ENCODE measurements at places on chromosomes 1 and 21.
A peak's percentile ranks its signal among the peaks of the same experiment; 100 is the strongest.

GRCh38 chr1:3168678-3169077 is 99.7 kb downstream of the PRDM16 start:
- no peak for DNase-seq

- no peak for DNase-seq
Measured at GRCh38 chr1:170214117-170215032, 68.6 kb downstream of the NTMT2 start.

- no peak for DNase-seq
Measured at GRCh38 chr21:35478161-35479064, 429.3 kb upstream of the RUNX1 start.

DNA sequence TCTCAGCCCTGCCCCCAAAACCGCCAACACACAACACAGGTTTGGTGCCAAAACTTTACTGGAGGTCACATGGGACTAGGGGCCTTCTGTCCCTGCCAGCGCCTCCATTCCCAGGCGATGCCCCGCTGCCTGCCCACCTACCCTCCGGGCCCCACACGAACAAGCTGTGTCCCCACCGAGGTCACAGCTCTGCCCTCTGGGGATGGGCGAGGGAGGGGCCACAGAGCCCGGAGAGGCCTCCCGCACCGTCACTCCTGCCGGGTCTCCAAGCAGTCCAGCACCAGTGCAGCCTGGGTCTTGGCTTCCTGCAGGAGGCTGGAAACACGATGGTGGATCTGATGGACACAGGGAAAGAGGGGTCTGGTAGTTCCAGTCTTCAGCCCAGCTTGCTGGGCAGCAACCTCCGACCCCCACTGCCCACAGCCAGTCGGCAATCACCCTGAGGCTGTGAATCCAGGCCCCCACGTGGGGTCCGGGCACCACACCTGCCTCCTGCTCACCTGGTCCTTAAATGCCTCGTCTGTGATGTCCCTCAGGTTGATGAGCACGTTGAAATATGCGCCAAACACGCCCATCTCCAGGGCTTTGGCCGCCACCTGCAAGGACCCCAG is 18.5 kb downstream of the FTCD start:
- no peak for DNase-seq

GRCh38 chr1:29709704-29710280 is 473.5 kb downstream of the PTPRU start:
- no peak for DNase-seq

GRCh38 chr1:41241354-41241748 is 755 bp downstream of the SCMH1 start:
- peak; percentile 77 for DNase-seq

DNA sequence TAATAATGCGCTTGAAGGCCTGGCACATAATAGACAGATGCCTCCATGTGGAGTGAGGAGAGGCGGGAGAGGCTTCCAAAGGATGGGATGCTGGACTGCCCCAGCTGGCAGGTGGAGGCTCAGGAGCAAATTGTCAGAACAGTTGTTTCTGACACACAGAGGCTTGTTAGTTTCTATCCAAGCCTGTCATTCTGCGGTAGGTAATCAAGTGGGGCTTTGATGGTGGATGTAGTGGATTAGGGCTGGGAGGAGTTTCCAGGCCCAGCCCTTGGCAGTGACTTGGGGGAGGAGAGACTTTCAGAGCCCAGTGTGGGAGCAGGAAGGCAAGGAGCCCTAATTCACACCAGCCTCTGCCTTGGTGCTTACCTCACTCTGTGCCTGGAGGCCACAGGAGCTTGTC is 44.1 kb downstream of the FOXD2 start:
- no peak for DNase-seq

GRCh38 chr1:54804471-54805132 is 3.5 kb upstream of the TTC22 start:
- DNase-seq, result no peak

GRCh38 chr1:87318056-87318650 is 10.5 kb upstream of the LMO4 start:
- no peak for DNase-seq

DNA sequence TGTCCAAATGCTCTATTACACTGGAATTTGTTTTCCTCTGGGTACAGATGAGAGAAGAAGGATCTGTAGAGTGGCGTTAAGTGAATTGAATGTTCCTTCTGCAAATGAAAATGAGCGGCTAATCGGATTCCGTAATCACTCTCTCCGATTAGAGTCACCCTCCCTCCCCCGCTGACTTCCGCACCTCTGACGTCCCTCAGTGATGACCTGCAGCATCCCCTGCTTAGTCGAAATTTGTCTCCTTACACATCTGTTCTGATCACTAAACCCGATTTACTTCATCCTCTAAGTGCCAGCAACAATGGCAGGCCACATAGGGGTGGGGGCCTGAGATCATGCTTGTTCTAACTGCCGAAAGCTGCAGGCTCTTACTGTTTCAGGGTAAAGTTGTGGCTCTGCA is 378.7 kb downstream of the SEC16B start:
- DNase-seq, result peak; percentile 77

- no peak for DNase-seq
Measured at GRCh38 chr1:70462611-70463010, 51.5 kb downstream of the CTH start.

DNA sequence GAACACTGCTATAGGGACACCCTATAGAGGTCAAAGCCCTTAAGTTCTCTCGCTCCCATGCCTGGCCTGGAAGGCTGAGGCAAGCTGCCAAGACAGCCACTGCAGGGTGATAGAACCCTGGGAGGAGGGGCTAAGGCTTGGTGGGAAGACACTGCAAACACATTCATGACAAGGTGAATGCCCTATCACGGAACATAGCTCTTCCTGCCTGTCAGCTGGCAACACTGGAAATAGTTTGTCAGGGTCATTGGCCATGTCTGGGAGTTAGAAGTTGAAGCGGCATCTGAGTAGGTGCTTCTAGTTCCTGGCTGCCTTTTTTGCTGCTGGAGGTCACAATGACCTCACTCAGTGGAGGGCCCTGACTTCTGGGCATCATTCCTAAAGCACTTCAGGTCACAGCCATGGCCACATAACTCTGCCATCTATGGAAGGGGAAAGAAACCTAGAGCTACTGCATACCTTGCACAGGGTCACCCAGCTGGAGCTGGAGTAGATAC is 4.2 kb downstream of the FABP3 start:
- no peak for DNase-seq

GRCh38 chr1:29753771-29754572 is 517.6 kb downstream of the PTPRU start:
- no peak for DNase-seq

GRCh38 chr1:237199026-237199425 is 157.0 kb downstream of the RYR2 start:
- DNase-seq, result no peak

DNA sequence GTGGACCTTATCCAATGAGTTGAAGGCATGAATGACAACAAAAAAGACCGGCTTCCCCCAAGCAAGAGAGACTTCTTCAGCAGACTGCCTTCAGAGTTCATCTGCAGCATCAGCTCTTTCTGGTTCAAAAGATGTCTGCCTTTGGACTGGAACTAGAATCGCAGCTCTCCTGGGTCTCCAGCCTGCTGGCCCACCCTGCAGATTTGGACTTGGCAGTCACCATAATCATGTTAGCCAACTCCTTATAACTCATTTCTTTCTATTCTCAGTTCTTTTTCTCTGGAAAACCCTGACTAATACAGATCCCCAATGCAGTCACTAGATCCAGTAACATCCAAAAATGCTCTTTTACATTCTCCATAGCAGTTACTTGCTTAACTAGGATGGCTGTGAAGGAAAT is 89.2 kb upstream of the MARK1 start:
- DNase-seq, result no peak

- no peak for DNase-seq
Measured at GRCh38 chr1:211833174-211833820, 2.7 kb upstream of the LPGAT1 start.

Data from D341Med (cell line).